T-cell (primary cell): ENCODE measurements at places on chromosomes 16 and 17.

- no peaks in the 10 kb centered on the region for H3K27me3 ChIP-seq
- peaks cover 45% of the 10 kb centered on the region for H3K4me1 ChIP-seq
- H3K4me3 ChIP-seq, result no peak overlapping the region
Measured at GRCh38 chr16:58002416-58002800, 1.2 kb downstream of the USB1 start.

DNA sequence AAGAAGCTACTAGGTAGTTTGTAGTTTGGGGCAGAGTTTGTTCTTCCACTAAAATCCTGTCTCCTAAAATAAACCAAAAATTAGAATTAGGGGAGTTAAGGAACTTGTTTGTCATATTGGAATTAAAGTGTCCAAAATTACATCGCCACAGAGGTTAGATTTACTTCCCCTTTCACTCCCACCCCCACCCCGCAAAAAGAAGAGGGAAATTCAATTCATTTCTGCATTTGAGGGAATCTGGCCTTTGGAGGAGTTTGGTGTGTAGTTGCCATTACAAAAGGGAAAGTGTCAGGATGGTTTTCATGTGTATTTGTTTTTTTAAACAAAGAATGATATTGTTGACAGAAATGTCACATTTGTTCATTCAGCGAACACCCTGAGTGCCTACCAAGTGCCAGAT lies 5.8 kb downstream of the TMEM97 start:
- H3K36me3 ChIP-seq, result no peaks in the 10 kb centered on the region
- H3K4me3 ChIP-seq, result no peak overlapping the region
- no peaks in the 10 kb centered on the region for H3K27me3 ChIP-seq
- no peak overlapping the region for H3K27ac ChIP-seq
- peaks cover 1% of the 10 kb centered on the region for H3K4me1 ChIP-seq
- no peak for DNase-seq

DNA sequence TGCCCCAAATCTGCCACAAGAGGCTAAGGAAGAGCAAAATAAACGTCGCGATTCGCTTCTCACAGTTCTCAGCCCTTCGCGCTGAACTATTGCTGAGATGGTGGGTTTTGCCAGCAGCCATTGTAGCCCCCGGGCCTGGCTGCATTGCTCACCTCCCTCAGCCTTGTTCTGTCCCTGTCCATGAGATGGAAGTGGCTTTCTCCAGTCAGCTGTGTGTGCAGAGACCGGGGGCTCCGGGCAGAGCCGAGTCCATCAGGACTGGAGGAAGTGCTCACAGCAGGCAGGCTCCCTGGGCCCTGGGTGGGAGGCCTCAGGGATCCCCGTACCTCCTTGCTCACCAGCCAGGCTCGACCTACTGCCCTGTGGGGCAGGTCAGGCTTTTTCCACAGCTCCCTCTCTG lies 27.6 kb upstream of the CAPN15 start:
- DNase-seq, result no peak
- H3K36me3 ChIP-seq, result peaks cover 4% of the 10 kb centered on the region
- H3K27me3 ChIP-seq, result no peaks in the 10 kb centered on the region
- H3K27ac ChIP-seq, result no peak overlapping the region

- H3K4me1 ChIP-seq, result peaks cover 21% of the 10 kb centered on the region
- peak; percentile 57 for DNase-seq
- H3K36me3 ChIP-seq, result no peaks in the 10 kb centered on the region
- H3K27me3 ChIP-seq, result peaks cover 17% of the 10 kb centered on the region
Measured at GRCh38 chr16:56625140-56625942, at the start of gene MT1E. Gene MT1E (plus strand): TSS chr16:56625781. CDS start chr16:56625852, 71 bp downstream.

- peak overlapping the region; percentile 2 for H3K27ac ChIP-seq
- no peak overlapping the region for H3K4me3 ChIP-seq
- H3K4me1 ChIP-seq, result peaks cover 45% of the 10 kb centered on the region
- H3K27me3 ChIP-seq, result no peaks in the 10 kb centered on the region
- H3K36me3 ChIP-seq, result no peaks in the 10 kb centered on the region
Measured at GRCh38 chr17:20275653-20276052, 191.7 kb downstream of the LGALS9B start.

GRCh38 chr16:82814059-82814458 lies 187.3 kb downstream of the CDH13 start:
- H3K36me3 ChIP-seq, result no peaks in the 10 kb centered on the region
- no peak overlapping the region for H3K27ac ChIP-seq
- DNase-seq, result no peak
- H3K4me1 ChIP-seq, result no peaks in the 10 kb centered on the region
- no peaks in the 10 kb centered on the region for H3K27me3 ChIP-seq

- no peak overlapping the region for H3K4me3 ChIP-seq
- H3K27ac ChIP-seq, result no peak overlapping the region
- H3K4me1 ChIP-seq, result no peaks in the 10 kb centered on the region
- no peaks in the 10 kb centered on the region for H3K36me3 ChIP-seq
- no peaks in the 10 kb centered on the region for H3K27me3 ChIP-seq
- no peak for DNase-seq
Measured at GRCh38 chr17:27654136-27654535, 23.1 kb downstream of the LGALS9 start.

GRCh38 chr17:19939993-19940721 lies 37.5 kb downstream of the AKAP10 start:
- H3K27ac ChIP-seq, result no peak overlapping the region
- no peak overlapping the region for H3K4me3 ChIP-seq
- H3K27me3 ChIP-seq, result no peaks in the 10 kb centered on the region
- DNase-seq, result no peak
- H3K36me3 ChIP-seq, result peaks cover 72% of the 10 kb centered on the region

- no peaks in the 10 kb centered on the region for H3K4me1 ChIP-seq
- H3K4me3 ChIP-seq, result no peak overlapping the region
- H3K27me3 ChIP-seq, result peaks cover 2% of the 10 kb centered on the region
- no peak overlapping the region for H3K27ac ChIP-seq
- no peaks in the 10 kb centered on the region for H3K36me3 ChIP-seq
Measured at GRCh38 chr17:50020841-50021599, 26.0 kb upstream of the DLX3 start.

DNA sequence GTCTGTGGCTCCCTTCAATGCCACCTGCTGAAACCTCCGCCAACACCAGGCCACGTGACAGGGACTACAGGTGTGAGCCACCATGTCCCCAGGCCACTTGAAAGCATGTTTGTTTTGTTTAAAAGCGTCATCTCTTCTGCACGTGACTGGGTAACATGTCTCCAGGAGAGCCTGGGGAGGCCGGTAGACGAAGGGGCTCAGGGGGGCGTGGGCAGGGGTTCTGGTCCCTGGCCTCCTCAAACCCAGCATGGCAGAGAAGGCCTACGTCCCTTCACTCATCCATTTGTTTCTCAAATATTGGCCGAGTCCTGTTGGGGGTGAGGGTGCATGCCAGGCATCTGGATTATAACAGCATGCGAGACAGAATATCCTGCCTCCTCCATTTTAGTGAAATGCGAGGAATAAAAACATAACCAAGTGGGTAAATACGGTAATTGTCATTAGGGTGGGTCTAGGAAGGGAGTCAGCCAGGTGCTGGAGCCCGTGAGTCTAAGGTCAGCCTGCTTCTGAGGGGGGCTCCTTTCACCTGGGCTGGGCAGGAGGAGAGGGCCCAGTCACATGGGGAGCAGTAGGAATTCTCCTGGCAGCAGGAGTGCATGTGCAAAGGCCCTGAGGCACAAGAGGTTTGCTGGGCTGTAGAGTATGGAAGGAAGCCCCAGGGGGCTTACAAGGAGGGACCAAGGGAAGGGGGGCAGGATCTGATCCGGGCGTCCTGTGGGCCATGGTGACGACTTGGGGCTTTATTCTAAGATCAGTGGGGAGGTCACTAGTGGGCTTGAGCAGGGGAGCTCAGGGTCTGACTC lies 26.8 kb upstream of the CIBAR2 start:
- no peaks in the 10 kb centered on the region for H3K36me3 ChIP-seq
- no peak overlapping the region for H3K27ac ChIP-seq
- peaks cover 83% of the 10 kb centered on the region for H3K27me3 ChIP-seq
- no peaks in the 10 kb centered on the region for H3K4me1 ChIP-seq
- H3K4me3 ChIP-seq, result no peak overlapping the region
- DNase-seq, result no peak

DNA sequence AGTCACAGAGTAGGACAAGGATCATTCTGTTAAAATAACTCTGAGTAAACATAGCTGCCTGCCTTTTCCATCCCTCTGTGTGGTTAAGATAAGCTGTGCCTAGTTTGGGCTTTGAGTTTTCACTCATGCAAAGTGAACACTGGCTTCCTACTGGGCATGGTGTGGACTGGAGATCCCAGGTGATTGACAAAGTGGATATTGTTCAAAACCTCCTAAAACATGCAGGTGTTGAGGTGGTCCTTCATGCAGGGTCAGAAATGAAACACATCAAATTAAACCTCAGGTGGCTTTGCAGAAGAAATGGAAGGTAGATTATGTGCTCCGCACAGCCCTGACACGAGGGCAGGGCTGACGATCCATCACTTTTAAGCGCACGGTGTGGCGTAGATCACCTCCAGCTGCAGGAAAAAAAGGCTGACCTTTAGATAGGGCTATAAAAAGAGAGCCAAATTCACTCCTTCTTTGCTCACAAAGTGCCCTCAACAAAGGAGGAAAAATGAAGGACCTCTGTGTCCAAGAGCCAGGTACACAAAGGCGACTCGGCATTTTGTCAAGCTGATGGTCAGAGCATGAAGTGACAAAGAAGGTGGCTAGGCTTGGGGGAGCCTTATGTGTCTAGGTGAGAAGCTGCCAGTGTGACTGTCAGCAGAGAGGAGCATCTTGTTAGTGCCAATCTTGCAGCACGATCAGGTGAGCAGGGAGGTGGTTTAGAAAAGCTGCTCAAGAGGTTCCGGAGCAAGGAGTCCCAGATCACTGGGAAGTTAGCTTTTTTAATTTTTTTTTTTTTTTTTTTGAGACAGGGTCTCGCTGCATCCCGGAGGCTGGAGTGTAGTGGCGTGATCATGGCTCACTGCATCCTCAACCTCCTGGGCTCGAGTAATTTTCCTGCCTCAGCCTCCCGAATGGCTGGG lies 19.9 kb upstream of the ITPRIPL2 start:
- no peak overlapping the region for H3K27ac ChIP-seq
- no peaks in the 10 kb centered on the region for H3K4me1 ChIP-seq
- DNase-seq, result no peak
- H3K36me3 ChIP-seq, result no peaks in the 10 kb centered on the region
- no peak overlapping the region for H3K4me3 ChIP-seq
- H3K27me3 ChIP-seq, result peaks cover 8% of the 10 kb centered on the region

DNA sequence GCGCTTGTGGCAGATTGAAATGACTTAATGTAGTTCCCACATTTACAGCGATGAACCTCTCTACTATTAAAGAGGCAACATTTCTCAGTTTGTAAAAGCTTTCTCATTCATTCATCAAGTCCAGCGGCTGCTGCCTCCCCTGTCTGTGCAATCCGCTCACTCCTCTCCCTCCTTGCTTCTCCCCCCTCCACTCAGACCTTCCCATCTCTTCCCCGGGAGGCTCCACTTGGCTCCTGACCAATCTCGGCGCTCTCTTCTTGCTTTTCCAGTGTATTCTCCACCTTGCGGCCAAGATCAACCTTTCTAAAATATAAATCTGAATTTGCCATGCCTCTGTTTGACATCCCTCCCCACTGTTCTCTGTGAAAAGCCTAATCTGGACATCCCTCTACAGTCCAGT lies 117.5 kb downstream of the ASIC2 start:
- H3K27ac ChIP-seq, result no peak overlapping the region
- DNase-seq, result no peak
- H3K27me3 ChIP-seq, result peaks cover 2% of the 10 kb centered on the region
- no peaks in the 10 kb centered on the region for H3K36me3 ChIP-seq
- no peak overlapping the region for H3K4me3 ChIP-seq

- H3K36me3 ChIP-seq, result no peaks in the 10 kb centered on the region
- no peak overlapping the region for H3K4me3 ChIP-seq
- no peaks in the 10 kb centered on the region for H3K4me1 ChIP-seq
- peaks cover 4% of the 10 kb centered on the region for H3K27me3 ChIP-seq
- H3K27ac ChIP-seq, result no peak overlapping the region
Measured at GRCh38 chr17:252456-252855, 71.0 kb upstream of the DOC2B start.
